Stimulated activated CD4-positive, alpha-beta T cell treated with anti-CD3 and anti-CD28 coated beads, Interleukin-1b, Interleukin-23, amount 100 ng/mL, for 4 hours (primary cell): ENCODE measurements at places on chromosomes 1 and 21.

- no peak for DNase-seq
Observed at GRCh38 chr1:244789276-244789580, 46.2 kb upstream of the COX20 start.

DNA sequence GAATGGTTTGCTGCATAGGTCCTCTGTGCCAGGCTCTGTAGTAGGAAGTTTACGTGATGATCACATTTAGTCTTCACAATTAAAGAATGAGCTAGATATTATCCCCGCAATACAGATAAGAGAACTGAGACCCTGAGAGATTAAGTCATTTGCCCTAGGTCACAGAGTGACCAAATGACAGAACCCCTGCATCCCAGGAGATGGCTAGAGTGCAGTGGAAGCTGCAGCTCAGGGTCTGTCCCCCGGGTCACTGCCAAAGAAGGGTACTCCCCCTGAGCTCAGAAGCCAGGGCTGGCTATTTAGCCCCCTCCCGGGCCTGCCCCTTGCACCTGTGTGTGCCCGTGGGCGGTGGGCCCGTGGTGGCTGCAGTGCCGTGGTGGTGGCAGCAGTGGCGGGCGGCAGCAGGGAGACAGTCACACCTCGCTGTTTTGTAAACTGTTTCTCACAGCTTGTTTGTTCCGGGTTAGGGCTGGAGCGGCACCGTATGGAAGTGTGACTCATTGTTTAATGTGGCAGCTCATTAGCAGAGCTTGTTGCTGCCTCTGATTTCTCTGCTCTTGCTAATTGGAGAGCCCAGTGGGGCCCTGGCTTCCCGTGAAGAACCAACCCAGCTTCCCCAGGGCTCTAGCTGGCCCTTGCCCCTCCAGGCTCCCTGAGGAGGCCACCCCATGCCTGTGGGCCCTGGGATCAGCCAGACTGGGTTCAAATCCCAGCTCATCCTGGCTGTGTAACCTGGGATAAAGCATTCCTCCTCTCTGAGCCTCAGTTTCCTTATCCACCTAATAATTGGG lies 19.3 kb upstream of the FOXO6 start:
- DNase-seq = no peak

DNA sequence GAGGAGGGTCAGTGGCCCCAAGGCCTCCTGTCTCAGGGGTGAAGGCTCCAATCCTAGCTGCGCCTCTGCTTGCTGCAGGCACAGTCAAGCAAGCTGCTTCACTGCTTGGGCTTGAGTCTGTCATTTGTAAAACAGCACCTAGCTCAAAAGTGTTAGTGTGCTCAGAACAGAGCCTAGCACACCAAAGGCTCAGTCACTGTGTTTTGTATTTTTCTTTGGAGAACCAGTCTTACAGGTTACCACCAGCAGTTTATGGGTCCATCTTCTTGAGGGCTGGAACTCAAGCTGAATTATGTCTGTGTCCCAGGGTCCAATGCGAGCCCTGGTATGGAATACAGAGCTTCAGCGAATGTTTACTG lies 113.6 kb downstream of the DMRTB1 start:
- DNase-seq = no peak

DNA sequence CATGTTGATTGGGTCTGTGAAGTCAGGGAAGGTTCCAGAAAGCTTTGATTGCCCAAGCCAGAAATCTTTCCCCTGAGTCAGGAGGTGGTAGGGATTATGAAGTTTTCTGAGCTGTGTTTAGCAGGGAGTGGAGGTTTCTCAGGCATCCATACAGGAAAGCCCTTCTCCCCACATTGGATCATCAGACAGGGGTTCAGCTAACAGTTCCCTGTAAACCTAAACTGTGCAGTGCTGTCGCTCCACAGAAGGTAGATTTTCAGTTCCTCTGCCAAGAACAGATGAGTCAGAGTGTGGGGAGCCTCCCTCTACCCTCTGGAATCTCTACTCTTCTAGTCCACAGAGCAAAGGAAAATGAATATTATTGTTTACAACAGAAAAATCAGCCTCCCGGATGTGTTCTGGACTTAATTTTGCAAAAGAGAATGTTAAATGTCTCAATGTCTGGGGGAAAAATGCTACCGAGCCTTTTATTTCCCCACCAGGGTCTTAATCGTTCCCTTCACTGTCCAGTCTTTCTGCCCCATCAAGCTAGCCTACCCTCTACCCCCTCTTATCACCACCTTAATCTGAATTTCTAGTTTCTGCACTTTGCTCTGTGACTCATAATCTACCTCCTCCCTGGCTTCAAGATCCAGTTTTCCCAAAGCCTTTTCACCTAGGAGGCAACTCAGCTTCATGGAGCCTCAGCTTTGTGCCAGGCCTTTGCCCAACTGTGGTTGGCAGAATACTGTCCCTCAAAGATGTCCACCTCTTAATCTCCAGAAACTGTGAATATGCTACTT lies 355.6 kb downstream of the PRDM2 start:
- DNase-seq = no peak

DNA sequence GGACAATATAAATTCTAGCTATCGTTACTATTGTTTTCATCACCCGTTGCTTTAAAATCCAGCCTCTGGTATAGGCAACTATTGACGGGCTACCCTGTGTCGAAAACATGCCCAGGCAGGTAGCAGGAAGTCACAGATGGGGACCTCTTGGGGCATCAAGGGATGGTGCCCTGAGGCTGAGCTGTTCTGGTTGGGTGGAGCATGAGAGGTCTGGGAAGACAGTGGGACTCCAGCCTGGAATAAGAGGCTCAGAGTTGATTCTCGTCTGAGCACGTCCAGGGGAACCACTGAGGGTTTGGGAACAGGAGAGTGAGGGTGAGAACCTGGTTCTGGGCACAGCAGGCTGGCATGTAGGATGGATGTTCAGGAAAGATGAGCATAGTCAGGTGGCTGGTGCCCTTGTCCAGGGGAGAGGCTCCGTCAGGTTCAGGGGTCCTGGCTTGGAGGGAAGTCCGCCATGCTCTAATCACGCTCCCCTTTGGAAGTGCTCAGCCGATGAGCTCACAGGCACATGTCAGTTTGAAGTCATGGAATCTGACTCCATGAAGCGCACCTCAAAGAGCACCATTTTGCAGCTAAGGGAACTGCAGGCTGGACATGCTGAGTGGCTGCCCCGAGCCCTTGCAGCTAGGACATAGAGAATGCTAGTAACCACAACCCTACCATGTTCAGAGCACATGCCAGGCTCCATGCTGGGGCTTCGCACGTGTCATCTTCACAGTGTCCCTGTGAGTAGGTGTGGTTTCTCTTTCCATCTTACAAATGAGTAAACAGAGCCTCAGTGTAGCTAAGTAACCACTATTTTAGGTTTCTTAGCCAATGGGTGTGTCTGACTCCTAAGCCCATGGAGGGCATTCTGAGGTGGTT lies 21.0 kb downstream of the PCSK9 start:
- DNase-seq = no peak

GRCh38 chr1:32240140-32240951 lies 6.7 kb upstream of the FAM167B start:
- no peak for DNase-seq

GRCh38 chr1:174797398-174797797 lies 202.3 kb upstream of the CACYBP start:
- no peak for DNase-seq

GRCh38 chr1:151373196-151373595 lies 691 bp upstream of the SELENBP1 start:
- no peak for DNase-seq

DNA sequence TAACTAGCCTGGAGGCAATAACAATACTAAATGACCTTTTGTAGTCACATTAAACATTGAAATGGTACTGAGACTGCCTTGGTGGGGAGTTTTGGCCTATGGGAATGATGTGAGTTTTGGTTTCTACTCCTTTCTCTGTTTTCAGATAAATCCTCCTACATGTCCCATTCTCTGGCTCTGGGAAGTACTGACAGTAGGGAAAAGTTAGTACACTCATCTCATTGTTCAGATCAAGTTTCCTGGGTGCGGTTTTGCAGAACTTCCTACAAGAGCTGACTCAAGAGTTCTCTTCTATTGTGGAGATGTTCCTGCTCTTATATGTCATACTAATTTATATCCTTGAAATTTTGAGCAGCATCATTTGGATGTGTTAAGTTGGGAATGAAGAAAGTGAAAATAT lies 74.2 kb upstream of the MACF1 start:
- DNase-seq = no peak

GRCh38 chr1:164511001-164511705 lies 47.8 kb upstream of the PBX1 start:
- DNase-seq = no peak

GRCh38 chr1:180581635-180582039 lies 22.9 kb downstream of the OVAAL start:
- no peak for DNase-seq

DNA sequence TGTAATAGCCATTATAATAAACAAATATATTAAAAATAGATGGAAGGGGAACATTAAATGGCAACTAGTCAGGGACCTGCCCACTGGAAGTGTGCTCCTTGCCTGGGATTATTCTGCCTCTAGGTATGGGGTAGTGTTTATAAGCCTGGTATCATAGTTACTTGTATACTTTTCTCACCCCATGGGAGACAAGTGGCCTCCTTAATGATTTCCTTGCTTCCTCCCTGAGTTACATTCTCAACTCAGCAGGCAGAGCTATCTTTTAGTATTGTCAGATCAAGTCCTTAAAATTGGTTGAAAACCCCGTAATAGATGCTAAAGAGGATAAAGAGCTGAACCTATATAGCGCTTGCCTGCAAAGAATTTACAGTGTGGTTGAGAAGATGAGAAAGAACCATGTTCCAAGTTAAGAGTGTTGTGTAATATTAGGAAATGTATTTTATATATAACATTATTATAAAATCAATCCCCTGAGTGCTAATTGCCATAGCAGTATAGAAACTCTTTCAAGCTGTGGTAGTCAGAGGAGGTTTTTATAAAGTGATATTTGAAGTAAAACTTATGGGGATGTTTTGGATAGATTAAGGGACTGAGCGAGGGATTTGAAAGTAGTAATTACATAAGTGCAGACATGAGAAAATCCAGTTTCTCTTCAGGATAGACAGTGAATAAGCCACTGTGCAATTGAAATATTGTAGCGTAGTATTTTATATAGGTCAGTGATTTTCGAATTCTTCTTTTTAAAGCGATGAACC lies 106.5 kb downstream of the SPATA46 start:
- no peak for DNase-seq

DNA sequence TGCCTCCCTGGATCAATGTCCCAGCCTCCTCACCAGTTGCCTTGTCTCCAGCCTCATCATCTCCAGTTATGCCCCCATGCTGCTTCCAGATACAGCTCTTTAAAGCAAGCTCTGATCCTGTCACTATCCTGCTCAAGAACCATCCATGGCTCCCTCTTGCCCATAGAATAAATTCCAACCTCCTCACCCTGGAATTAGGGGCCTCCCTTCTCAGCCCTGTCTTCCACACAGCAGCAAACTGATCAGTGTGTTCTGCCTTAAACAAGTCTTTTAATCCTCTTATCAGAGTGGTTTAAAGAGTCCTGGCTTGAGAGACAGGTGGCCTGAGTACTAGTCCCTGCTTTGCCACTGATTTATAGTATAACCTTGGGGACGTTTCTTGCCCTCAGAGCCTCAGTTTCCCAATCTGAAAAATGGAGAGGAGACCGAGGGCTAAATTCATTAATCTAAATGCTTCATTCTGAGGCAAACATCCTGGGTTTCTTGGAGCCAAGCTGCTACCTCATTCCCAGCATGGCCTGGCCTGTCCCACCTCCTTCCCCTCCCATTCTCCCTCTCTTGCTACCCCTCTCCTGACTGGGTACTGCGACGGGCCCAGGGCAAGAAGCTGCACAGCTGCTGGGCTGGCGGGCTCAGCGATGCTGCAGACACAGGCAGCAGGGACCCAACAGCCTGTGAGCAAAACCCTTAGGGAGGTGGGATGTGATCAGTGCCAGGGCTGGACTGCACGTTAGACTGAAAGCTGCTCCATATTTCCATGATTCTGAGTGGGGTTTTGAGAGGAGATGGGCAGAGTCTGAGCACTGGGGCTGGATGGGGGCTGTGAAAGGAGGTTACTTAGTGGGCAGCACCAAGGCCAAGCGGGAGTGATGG lies 221.4 kb downstream of the PTPRU start:
- DNase-seq = no peak

DNA sequence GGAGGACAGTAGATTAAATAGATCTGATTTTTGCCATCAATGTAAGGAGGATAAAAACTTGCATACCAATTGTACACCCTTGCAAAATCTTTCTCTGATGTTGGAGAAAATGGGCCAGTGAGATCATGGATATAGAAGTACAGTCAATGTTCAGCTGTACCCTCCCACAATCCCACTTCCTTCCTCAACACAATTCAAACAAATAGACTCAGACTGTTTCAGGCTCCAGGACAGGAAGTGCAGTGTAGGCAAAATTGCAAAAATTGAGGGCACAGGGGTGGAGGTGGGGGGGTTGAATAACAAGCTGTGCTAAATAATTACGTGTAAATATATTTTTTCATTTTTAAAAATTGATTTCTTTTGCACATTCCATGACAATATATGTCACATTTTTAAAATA lies 3.9 kb upstream of the IFI44 start:
- no peak for DNase-seq

DNA sequence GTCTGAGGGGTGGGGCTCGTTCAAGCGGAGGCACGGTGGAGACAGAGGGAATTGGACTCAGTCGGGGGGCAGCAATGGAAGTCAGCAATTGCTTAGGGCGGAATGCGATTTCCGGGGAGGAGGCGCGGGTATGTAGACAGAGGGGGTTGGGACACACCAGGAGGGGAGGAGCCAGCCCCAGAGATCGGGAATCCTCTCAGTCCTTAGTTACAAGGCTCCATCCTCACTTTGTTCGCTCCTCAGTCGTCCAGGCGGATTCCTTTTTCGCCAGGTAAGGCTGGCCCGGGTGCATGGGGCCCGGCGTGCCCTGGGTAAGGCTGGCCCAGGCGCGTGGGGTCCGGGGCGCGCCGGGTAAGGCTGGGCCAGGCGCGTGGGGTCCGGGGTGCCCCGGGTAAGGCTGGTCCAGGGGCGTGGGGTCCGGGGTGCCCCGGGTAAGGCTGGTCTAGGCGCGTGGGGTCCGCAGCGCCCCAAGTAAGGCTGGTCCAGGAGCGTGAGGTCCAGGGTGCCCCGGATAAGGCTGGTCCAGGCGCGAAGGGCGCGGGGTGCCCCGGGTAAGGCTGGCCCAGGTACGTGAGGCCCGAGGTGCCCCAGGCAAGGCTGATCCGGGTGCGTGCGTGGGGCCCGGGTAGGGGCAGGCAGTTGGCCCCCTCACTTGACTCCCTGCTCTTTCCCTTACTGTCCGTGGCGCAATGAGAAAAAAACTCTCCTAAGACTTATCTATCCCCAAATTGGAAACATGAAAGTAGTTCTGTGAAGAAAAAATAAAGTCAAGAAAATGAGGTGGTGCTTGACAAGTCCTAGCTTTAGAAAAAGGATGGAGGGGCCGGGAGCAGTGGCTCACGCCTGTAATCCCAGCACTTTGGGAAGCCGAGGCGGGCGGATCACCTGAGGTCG lies at the start of gene L1TD1:
L1TD1 (plus strand) TSS at position 199 of the 894 bp plus-strand sequence. CDS start 11,780 bp downstream, outside the sequence.
- no peak for DNase-seq

DNA sequence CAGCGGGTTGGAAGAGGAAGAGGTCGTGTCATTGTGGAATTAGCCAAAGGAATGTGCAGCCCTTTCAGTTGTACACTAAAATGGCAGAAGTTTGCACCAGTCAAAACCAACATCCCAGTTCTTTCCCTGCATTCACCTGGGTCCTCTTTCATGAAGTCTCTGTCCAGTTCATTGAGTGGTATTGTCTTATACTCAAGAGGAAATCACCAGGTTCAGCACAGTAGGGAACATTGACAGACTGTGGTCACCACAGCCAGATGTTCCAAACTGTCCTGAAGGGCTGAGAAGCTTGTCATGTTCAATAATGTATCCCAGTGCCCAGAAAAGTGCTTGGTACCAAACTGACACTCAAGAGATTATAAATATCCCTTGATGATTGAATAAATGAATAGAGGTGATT lies 131.6 kb downstream of the GLUL start:
- no peak for DNase-seq

- no peak for DNase-seq
Observed at GRCh38 chr1:230279583-230279945, 146.6 kb downstream of the PGBD5 start.

- no peak for DNase-seq
Observed at GRCh38 chr1:25009671-25010262, 79.7 kb upstream of the RUNX3 start.
